ENCODE measurements at places on chromosomes 2 and 18.

- DNase-seq, result peak; percentile 20
Measured at GRCh38 chr2:172969166-172969565, 106.5 kb upstream of the MAP3K20 start.

GRCh38 chr2:68906716-68907115 lies 35.5 kb upstream of the BMP10 start:
- no peak for DNase-seq

DNA sequence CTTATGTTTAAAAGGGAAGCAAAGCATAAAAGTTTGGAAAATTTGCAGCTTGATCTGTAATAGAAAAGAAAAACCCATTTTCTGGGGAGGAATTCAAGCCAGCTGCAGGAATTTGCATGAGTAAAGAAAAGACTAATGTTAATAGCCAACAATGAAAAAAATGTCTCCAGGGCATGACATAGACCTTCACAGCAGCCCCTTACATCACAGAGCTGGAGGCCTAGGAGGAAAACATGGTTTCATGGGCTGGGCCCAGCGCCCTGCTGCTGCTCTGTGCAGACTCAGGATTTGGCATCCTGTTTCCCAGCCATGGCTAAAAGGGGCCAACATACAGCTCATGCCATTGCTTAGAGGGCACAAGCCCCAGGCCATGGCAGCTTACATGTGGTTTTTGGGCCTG lies 411.6 kb upstream of the MC4R start:
- DNase-seq, result no peak

DNA sequence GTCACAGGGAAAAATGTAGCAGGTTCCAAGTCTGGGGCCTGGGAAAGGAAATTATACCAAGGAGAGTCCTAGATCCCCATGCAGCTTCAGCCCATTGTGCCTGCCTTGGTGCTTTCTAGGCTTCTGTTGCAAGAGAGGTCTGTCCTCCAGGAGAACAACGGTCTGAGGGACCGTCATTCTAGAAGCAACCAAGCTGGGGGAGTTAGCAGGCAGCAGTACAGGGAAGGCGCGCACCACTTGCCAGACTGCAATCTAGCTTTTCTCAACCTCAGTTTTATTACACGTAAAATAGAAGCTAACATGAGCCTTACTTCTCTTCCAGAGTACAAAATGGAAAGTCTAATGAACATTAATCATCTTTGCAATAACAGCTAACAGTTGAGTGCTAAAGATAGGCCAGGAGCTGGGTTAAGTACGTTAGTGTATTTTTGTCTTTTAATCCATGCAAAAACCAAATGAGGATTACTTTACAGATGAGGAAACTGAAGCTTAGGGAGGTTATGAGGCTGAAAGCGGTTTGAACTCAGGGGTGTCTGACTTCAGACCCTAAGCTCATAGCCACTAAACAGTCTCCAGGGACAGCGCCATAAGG lies 1.9 kb downstream of the TCF23 start:
- no peak for DNase-seq

DNA sequence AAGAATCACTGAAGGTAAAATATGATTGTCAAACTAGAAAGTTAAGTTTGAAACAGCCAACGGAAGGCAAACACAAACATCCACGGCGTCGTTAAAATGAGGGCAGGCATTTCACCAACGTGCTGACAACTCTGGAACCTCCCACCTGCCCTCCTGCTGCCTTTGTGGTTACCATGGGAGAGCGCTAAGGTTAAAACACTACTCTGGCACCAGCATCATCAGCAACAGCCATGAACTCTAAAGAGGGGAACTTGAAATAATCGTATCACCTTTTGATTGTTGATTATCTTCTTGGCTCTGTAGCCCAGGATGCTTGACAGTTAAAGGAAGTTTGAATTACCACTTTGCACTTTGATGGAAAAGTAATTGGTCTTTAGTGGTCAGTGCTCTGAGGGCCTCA lies 34.7 kb downstream of the CYB5A start:
- DNase-seq, result no peak

GRCh38 chr2:9092383-9093282 lies 89.1 kb upstream of the MBOAT2 start:
- no peak for DNase-seq

DNA sequence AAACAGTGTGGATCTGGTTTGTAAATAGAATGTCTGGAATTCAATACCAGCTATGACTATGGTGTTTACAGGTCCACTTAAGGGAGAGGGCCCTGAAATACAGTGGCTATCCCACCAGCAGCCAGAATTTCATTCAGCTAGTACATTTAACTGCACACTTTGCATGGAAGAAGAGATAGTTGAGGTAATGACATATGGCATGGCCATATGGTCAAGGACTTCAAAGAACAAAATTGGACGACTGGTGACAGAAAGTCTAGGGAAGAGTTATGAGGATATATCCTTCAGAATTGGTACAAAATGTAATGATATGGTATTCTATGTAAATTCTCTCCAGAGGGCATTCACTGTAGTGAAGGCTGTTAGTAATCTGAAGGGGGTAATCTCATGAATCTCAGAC lies 105.0 kb downstream of the IKZF2 start:
- no peak for DNase-seq

DNA sequence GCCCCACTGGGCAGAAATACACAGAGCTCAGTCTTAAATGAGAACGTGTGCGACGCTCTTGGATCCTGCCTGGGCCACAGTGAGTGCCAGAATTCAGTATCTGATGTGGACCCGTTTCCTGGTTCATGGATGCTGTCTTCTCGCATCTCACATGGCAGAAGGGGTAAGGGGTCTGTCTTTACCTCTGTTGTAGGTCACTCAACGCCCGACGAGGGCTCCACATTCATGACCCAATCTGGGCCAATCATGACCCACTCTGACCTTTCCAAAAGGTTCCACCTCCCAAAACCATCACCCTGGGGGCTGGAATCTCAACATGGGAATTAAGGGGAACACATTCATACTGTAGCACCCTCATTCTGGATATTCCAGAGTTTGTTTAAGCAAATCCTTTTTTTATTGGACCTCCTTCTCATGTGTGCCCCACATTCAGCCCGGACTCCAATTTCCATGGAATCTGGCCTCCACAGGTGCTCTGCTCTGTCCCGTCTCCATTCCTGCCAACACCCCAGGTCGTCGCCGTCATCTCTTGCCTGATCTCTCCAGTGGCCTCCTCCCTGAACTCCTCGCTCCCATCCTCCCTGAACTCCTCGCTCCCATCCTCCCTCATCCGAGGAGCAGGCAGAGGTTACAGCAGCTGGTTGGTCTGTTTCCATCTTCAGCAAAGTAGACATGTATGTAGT lies 78.9 kb upstream of the OTOS start:
- DNase-seq, result no peak

DNA sequence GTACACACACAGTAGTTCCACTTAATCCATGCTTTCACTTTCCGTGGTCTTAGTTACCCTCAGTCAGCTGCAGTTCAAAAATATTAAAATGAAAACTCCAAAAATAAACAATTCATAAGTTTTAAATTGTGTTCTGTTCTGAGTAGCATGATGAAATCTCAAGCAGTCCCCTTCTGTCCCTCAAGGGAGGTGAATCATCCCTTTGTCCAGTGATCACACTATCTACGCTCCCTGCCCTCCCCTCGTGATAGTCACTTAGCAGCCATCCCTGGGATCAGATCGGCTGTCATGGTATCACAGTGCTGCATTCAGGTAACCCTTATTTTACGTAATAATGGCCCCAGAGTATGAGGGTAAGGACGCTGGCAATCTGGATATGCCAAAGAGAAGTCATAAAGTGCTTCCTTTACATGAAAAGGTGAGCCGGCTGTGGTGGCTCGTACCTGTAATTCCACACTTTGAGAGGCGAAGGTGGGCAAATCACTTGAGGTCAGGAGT lies 5.8 kb upstream of the RTN4 start:
- DNase-seq, result no peak

Measured in hematopoietic multipotent progenitor cell treated with erythropoietin and hydrocortisone succinate and interleukin-3 and kit ligand, for 4 days (in vitro differentiated cells).